Tibial nerve (tissue), 4 donors: ENCODE measurements at places on chromosomes 11 and 22. TPM values are rescaled to one million over a fixed set of nuclear protein-coding genes. Genes with fewer than 3 reads are reported as not detected.

GRCh38 chr11:824292-824880, 3.3 kb upstream of the CRACR2B start:
- H3K36me3 ChIP-seq: peaks cover 46% of the 10 kb centered on the region
- H3K27me3 ChIP-seq: no peaks in the 10 kb centered on the region
- no peaks in the 10 kb centered on the region for H3K4me1 ChIP-seq
- no peak overlapping the region for H3K4me3 ChIP-seq
- H3K27ac ChIP-seq: no peak overlapping the region
- no peak for DNase-seq

- no peaks in the 10 kb centered on the region for H3K4me1 ChIP-seq
- H3K27me3 ChIP-seq: no peaks in the 10 kb centered on the region
- no peak overlapping the region for H3K4me3 ChIP-seq
- no peak overlapping the region for H3K27ac ChIP-seq
- DNase-seq: no peak
- H3K36me3 ChIP-seq: no peaks in the 10 kb centered on the region
Measured at GRCh38 chr11:128415539-128415938, 171.8 kb downstream of the ETS1 start.

MUC15 gene
- not detected for total RNA-seq

DNA sequence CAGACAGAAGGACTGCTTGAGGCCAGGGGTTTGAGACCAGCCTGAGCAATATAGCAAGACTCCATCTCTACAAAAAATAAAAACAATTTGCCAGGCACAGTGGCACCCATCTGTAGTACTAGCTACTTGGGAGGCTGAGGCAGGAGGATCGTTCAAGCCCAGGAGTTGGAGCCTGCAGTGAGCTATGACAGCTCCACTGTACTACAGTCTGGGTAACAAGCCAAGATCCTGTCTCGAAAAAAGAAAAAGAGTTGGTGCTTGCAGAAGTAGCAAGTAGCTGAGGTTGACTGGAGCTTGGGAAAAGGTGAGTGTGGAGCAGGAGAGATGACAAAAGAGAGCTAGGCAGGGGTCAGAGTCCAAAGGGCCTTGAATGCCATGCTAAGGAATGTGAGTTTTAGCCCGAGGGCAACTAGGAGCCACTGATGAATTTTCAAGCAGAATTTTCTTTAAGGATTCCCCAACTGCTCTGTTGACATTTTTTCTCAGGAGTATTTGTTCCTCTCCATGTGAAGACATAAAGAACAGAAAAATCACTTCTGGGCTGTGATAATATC, 3.1 kb downstream of the AP1B1 start:
- no peak for DNase-seq
- H3K36me3 ChIP-seq: peaks cover 33% of the 10 kb centered on the region
- H3K4me3 ChIP-seq: no peak overlapping the region
- H3K27me3 ChIP-seq: no peaks in the 10 kb centered on the region
- H3K27ac ChIP-seq: no peak overlapping the region

DNA sequence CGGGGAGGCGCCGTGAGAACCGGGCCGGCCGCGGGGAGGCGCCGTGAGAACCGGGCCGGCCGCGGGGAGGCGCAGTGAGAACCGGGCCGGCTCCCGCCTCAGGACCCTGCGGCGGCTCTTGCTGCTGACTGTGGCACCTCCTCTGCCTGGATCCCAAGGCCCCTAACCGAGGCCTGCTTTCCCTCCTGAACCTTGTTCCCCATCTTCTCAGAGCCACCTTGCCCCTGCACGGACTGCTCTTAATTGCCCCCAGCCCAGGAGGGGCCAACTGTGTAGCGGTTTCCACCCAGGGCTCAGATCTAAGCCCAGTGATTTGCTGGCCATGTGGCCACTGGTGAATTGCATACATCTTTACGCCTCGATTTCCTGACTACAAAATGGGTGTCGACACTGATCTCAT, 112.2 kb upstream of the B3GAT1 start:
- H3K4me1 ChIP-seq: no peaks in the 10 kb centered on the region
- H3K4me3 ChIP-seq: no peak overlapping the region
- H3K27ac ChIP-seq: no peak overlapping the region
- no peaks in the 10 kb centered on the region for H3K36me3 ChIP-seq

GPHA2 gene
- not detected for total RNA-seq

DNA sequence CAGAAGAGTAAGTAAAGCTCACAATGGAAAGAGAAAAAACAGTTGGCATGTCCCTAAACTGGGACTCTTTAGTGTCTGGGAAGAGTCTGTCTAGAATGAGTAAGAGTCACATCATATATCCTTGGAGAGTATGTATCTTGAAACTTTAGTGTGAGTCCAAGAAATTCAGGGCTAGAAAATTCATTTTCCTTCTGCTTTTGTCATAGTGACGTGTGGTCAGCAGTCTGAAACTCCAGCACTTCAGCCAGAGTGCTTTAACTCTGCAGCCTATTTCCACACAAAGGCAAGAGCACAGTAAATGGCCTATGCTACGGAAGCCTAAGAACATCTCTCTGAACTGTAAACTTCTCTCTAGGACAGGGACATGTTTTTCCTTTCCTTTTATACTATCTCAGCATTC, 174.1 kb downstream of the FAM181B start:
- DNase-seq: no peak
- H3K27me3 ChIP-seq: no peaks in the 10 kb centered on the region
- no peak overlapping the region for H3K4me3 ChIP-seq
- H3K27ac ChIP-seq: no peak overlapping the region

PLEKHA7 gene
- total RNA-seq: 41.6 TPM

- no peak overlapping the region for H3K27ac ChIP-seq
- peaks cover 22% of the 10 kb centered on the region for H3K36me3 ChIP-seq
- no peaks in the 10 kb centered on the region for H3K27me3 ChIP-seq
- H3K4me3 ChIP-seq: no peak overlapping the region
- no peak for DNase-seq
Measured at GRCh38 chr11:68782711-68783110, 31.4 kb upstream of the TESMIN start.

- H3K4me3 ChIP-seq: no peak overlapping the region
- DNase-seq: peak; percentile 9
- no peak overlapping the region for H3K27ac ChIP-seq
- no peaks in the 10 kb centered on the region for H3K4me1 ChIP-seq
Measured at GRCh38 chr11:17978553-17979287, 34.1 kb downstream of the SERGEF start.

TMEM191C gene
- 5.4 TPM for total RNA-seq

DNA sequence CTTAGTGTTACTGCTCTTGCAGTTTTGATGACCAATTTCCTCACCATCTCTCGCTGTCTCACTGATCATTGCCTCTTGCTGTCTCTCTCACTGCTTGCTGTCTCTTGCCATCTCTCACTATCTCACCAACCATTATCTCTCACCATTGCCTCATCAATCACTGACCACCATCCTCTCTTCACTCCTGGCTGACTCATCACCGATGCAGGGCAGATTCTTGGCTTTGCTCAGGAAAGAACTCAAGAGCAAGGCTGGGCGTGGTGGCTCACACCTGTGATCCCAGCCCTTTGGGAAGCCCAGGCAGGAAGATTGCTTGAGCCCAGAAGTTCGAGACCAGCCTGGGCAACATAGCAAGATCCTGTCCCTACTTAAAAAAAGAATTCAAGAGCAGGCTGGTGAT, 66.3 kb upstream of the SYN3 start:
- H3K4me1 ChIP-seq: no peaks in the 10 kb centered on the region
- H3K4me3 ChIP-seq: no peak overlapping the region
- no peak overlapping the region for H3K27ac ChIP-seq

DNA sequence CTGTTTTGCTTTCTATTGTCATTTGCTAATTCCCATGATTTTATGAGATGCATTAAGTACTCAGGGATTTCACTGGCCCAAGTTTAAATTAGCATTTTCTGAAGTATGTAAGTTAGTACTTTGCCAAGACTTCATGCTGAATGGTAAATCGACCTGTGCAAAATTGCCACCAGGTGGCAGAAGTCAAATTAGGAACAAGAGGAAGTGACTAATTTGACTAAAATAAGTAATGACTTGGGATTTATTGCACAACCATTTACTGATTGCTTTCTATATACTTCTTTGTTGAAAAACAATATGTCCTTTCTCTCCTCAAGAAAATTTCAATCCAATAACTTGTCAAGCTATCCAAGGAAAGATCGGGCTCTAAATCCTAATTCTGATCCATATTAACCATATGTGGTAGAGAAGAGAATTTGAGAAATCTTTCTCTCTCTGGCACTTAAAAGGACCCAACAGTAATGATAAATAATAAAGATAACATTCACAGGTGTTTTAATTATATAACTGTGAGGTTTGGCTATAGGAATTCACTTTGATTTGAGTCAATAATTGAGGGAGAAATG, 253.7 kb upstream of the CHORDC1 start:
- H3K36me3 ChIP-seq: no peaks in the 10 kb centered on the region
- DNase-seq: no peak
- no peak overlapping the region for H3K4me3 ChIP-seq
- no peak overlapping the region for H3K27ac ChIP-seq
- H3K4me1 ChIP-seq: no peaks in the 10 kb centered on the region
- H3K27me3 ChIP-seq: no peaks in the 10 kb centered on the region

CFAP300 gene
- 21.8 TPM for total RNA-seq

ELF5 gene
- total RNA-seq: not detected

MMP3 gene
- 545 TPM for total RNA-seq

C22orf31 gene
- not detected for total RNA-seq

DNA sequence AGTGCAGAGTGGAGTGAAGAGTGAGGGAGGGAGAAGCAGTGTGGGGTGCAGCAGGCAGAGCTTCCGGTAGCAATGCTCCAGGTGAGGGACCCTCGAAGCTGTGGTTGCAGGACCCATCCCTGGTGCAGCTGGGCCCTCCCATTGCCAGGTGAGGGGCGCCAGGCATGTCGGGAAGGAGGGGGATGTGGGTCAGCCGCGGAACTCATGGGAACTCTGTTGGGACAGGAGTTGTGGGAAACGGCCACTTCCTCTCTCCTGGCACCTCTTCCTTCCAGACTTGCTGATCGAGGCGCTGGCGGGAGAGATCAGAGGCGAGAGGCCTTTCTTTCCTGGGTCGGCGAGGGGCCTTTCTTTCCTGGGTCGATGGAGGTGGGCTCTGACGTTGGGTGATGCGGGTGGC, 48.5 kb downstream of the TPCN2 start:
- H3K27ac ChIP-seq: no peak overlapping the region
- H3K27me3 ChIP-seq: no peaks in the 10 kb centered on the region
- H3K4me1 ChIP-seq: no peaks in the 10 kb centered on the region
- DNase-seq: no peak

DNA sequence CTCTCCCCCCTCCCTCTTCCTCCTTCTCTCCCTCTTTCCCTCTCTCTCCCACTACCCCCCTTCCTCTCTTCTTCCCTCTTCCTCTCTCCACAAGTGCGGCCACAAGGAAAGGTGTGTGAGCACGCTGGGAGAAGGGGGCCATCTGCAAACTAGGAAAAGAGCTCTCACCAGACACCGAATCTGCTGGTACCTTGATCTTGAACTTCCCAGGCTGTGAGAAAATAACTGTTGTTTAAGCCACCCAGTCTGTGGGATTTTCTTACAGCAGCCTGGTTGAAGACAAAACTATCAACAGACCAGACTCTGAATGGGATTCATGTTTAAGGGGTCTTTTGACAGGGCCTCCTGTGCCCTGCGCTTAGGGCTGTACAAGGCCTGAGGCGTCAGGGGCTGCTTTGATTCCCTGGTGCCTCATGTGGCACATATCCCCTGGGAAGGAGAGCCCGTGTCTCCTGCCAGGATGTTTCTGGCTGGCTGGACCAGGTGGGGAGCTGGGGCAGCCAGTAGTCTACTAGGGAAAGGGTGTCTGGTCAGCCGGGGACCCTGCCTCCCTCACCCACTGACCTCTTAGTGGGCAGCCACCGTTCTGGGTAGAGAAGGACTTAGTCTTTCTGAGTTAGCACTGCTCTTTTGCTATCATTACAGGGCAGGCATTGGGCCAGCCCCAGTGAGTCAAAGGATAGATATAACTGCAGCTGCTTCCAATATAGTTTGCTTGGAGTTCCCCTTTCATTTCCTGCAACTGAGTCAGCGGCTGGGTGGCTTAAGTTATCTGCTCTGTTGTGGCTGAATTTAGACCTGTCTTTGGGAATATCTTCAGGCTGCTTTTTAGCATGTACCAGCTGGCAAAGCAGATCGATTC, 6.2 kb downstream of the PANX1 start:
- no peak overlapping the region for H3K4me3 ChIP-seq
- H3K36me3 ChIP-seq: no peaks in the 10 kb centered on the region
- H3K4me1 ChIP-seq: peaks cover 70% of the 10 kb centered on the region
- no peaks in the 10 kb centered on the region for H3K27me3 ChIP-seq
- H3K27ac ChIP-seq: peak overlapping the region; percentile 98

GRCh38 chr22:36379593-36380361, 8.0 kb downstream of the MYH9 start:
- peak overlapping the region; percentile 79 for H3K27ac ChIP-seq
- DNase-seq: no peak
- H3K4me3 ChIP-seq: no peak overlapping the region
- H3K4me1 ChIP-seq: peaks cover 55% of the 10 kb centered on the region

- H3K36me3 ChIP-seq: peaks cover 37% of the 10 kb centered on the region
- DNase-seq: no peak
- no peaks in the 10 kb centered on the region for H3K4me1 ChIP-seq
- no peak overlapping the region for H3K27ac ChIP-seq
- H3K27me3 ChIP-seq: no peaks in the 10 kb centered on the region
- H3K4me3 ChIP-seq: no peak overlapping the region
Measured at GRCh38 chr11:102223859-102224258, 93.4 kb upstream of the BIRC3 start.

MS4A4E gene
- total RNA-seq: 15.1 TPM

DNA sequence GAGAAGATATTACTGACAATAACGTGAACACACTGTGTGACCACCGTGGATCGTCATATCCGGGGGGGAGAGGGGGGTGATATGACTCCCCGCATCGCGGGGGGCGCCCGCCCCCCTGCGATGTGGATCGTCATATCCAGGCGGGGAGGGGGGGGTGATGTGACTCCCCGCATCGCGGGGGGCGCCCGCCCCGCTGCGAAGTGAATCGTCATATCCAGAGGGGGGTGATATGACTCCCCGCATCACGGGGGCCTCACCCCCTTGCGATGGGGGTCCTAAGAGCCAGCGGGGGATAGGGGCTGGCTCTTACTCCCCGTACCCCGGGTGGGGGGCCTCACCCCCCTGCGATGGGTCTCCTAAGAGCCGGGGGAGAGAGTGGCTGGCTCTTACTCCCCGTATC, 19.9 kb downstream of the UNC93B1 start:
- no peak for DNase-seq
- H3K27me3 ChIP-seq: peaks cover 11% of the 10 kb centered on the region
- H3K36me3 ChIP-seq: no peaks in the 10 kb centered on the region
- H3K27ac ChIP-seq: no peak overlapping the region
- H3K4me1 ChIP-seq: no peaks in the 10 kb centered on the region

DNA sequence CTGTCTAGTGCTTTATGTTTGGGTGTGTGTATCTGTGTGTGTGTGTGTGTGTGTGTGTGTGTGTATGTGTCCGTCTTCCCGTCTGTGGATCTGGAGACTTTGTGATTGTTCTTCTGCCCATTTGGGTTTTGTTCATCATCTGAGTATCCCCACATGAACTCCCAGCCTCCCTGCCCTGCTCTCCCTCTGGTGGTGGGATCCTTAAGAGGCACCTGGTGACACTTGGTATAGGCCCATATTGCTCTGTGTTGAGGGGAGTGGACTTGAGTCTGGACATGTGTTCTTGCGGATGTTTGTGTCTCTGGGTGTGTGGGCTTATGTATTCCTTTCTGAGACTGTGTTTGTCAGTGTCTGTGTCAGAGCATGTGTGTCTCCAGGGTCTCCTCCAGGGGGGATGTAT, 15.3 kb downstream of the RCOR2 start:
- peaks cover 48% of the 10 kb centered on the region for H3K36me3 ChIP-seq
- H3K27me3 ChIP-seq: no peaks in the 10 kb centered on the region
- H3K4me1 ChIP-seq: peaks cover under 1% of the 10 kb centered on the region
- no peak overlapping the region for H3K27ac ChIP-seq
